ENCODE measurements at places on chromosomes 1 and 21.

GRCh38 chr1:89986020-89986419 is 8.9 kb upstream of the ZNF326 start:
- no peak for DNase-seq

DNA sequence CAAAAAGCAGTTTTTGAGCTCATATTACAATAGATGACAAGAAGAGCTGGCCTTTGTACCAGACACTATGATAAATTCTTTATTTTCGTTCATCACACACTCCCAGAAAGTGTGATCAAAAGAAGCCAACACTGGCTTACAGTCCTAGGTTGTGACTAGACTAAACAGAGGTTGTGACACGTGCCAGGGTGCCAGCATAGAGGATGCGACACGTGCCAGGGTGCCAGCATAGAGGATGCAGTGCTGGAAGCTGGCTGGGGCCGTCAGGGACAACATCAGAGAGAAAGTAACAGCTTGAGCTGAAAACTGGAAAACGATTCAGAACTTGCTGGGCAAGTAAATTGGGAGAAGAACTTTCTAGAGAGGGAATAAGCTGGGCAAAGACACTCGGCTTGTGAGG is 2.2 kb downstream of the MTARC1 start:
- no peak for DNase-seq

GRCh38 chr1:162303004-162303344 is 73.7 kb downstream of the SPATA46 start:
- no peak for DNase-seq

DNA sequence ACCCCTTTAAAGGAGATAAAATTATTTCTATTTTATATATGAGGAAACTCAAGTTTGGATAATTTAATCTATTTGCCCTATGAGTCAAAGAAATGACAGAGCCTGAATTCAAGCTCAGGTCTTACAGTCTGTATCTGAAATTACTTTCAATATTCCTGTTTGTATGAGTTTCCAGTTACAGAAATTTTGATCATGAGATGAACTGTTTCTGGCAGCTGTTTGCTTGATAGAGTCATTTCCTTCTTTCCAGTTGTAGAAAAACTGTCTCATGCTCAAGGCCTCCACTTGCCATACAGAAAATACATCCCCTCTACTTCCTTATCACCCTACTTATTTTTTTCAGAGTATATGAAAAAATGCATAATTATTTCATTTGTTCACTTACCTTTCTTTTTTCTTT is 87.6 kb downstream of the PTPRC start:
- DNase-seq: peak; percentile 13

DNA sequence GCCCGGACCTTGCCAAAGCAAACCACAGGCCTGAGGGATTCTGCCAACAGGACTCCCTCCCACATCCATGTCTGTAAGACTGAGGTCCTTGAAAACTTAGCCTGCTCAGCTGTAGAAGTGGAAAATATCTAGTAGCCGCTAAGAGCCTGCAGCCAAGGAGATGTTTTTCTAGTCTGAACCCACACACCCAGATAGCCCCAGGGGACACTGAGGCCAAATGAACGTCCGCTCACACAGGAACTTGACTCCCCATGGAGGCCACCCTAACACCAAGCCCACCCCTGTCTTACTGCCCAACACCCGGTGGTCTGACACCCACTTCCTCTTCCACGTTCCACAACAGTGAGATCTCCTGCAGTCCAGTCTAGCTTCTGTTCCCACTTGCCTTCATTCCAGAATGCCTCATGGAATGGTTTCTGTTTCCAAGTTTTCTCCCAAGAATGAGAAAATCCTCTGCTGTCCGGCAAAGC is 174.8 kb downstream of the PLPP3 start:
- no peak for DNase-seq

- DNase-seq: no peak
These were observed 47.8 kb downstream of the GPR88 start for GRCh38 chr1:100585786-100586185.

GRCh38 chr1:87388411-87388810 is 59.7 kb downstream of the LMO4 start:
- DNase-seq: no peak

- no peak for DNase-seq
These were observed 228.3 kb upstream of the ZP4 start for GRCh38 chr1:238119060-238119459.

DNA sequence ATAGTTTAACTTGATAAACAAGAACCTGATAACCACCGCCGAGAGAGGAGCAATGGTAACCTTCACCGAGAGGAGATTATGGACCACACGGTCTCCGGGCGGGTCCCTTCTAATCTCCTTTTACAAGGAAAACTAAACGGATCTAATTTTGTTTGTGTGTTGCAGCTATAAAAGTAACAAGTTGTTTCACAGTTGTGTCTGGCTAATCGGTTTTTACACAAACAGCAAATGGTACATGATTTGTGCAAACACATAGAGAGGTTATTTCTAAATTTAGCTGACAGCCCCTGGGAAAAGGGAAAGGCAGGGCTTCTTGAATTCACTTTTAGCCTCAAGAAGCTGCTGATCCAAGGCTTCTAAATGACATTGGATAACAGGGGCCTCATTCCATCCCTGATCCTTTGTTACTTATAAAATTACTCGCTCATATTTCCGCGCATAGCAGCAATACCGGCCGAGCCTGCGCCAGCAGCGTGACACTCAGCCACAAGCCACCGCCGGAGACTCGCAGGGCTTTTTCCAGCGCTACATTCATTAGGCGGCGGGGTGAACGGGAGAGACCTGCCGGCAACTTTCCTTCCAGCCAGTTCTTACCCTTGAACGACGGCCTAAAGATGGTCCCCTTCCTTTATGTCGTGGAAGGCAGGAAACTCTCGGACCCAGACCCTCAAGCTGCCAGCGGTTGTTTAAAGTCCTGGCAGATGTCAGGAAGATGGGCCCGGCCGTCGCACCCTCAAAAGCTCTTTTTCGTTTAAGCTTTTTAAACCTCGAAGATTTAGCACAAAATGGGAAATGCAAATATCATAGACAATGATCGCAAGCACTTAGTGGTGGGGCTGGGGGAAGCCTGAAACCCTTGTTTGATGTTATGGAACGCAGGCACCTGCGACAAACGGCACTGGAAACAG is 4.4 kb downstream of the FOXD3 start:
- DNase-seq: peak; percentile 78

DNA sequence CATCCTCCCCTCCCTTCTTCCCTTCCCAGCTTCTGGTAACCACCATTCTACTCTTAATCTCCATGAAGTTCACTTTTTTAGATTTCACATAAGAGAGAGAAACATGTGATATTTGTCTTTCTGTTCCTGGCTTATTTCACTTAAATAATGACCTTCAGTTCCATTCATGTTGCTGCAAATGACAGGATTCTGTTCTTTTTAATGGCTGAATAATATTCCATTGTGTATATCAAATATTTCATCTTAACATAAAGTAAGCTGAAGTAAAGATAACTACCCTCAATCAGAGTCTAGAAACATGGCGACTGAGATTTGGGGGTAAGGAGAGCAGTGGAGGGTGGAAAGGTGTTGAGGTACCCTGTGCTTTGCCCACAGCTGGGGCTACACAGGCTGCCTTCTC is 68.9 kb downstream of the RHOU start:
- DNase-seq: no peak

DNA sequence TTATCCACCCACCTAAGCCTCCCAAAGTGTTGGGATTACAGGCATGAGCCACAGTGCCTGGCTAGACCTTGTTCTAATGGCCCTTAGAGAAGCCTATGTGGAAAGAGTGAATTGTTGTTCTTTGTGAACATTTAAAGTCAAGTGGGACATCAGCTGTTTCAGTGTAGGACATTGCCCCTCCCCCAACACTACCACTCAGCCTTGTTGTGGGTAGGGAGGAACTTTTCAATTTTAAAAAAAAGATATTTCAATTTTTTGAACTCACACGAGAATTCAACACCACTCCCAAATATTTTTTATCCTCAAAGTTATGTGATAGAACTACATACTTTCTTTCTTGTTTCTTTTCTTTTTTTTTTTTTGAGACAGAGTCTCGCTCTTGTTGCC is 36.7 kb upstream of the TMEM222 start:
- DNase-seq: no peak

- DNase-seq: peak; percentile 92
These were observed at the start of gene MAPKAPK2 for GRCh38 chr1:206684478-206685333. Gene MAPKAPK2, plus strand, starts transcription at chr1:206684905. Its CDS starts 325 bp downstream, at chr1:206685230.

- no peak for DNase-seq
These were observed 22.2 kb upstream of the RUNX1 start for GRCh38 chr21:35071347-35071746.

- no peak for DNase-seq
These were observed 29.5 kb upstream of the ZNF496 start for GRCh38 chr1:247360991-247361731.

DNA sequence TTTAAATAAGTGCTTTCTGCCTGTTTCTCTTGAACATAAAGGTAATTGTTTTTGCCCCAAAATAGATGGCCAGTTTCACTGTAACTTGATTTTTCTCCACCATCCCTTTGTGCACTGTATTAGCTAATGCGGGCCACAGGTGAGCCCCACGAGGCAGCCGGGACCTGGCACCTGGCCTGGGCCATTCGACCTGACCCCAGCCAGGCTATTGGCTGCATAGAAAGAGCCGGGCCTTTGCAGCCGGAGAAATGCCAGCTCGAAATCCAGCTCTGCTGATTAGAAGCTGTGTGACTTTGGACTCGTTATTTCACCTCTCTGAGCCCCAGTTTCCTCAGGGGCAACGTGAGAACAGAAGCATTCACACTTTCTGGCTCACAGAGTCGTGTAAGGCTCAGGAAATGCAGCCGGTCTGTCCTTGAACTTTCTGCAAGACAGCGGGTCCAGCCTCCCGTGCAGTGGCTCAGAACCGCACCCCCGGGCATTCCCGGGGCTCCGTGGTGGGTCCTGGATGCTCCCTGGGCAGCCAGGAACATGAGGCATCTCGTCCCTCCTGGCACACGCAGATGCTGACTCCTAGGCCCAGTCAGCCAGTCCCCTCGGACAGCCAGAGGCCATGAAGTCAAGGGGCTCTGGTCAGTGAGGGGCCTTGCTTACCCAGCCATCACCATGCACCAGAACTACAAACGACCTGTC is 37.4 kb upstream of the ACTRT2 start:
- DNase-seq: no peak

DNA sequence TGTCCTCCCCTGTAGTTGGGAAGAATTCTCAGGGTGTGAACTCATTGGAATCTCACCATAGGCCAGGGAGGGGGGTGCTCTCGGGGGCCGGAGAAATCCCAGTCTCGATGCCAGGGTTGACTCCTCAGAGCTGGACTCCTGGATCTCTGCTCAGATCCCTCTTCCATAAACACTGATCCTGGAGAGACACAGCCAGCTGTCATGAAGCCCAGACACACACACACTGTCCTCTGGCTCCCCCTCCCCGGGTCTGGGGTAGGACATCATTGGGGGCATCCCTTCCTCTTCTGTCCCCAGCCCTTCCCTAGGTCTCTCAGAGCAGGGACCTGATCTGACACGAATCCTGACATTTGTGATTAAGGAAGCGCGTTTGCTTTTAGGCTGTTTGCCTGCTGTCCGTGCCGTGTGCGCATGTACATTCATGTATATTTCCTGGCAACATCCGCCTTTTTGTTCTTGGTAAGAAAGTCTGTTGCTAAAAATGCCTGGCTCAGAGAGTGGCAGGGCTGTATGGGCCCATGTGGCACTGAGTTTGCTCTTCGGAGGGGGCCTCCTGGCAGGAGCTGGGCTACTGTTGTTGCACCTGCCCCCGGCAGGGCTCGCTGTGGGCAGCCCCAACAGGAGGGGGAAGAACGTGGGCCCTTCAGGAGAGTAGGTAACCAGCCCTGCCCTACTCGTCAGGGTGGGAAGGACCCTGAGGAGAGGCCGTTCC is 45.4 kb upstream of the SELENON start:
- no peak for DNase-seq

DNA sequence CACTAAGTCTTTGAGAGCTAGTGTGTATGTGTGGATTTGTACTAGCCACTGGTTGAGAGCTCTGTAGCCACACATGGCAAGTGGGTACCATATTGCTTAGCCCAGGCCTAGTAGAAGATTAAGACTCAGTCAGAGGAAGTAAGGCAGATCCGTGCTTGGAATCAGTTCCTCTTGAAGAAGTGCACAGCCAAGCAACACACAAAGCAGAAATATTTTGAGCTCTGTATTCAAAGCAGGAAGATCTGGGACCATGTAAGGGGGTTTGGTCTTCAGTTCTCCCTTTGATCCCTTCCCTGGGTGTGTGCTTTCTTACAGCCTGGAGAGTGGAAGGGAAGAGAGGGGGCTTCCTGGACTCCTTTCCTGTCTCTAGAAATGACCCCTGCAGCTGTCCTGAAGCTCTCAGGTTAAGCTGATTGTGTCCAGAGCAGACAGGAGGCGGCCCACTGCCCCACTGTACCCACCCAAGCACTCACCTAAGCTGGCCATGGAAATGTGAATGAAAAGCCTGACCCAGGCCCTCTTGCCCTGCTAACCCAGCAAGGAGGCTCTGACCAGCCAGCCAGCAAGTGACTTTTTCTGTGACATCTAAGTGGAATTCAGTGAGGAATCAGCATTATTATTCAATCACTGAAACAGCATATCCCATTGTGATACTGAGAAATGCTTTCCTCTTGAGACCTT is 3.6 kb downstream of the ETS2 start:
- no peak for DNase-seq

- DNase-seq: no peak
These were observed 58.5 kb downstream of the SLC66A1 start for GRCh38 chr1:19370453-19371170.

- DNase-seq: no peak
These were observed 126.4 kb downstream of the ZZZ3 start for GRCh38 chr1:77556045-77556444.

DNA sequence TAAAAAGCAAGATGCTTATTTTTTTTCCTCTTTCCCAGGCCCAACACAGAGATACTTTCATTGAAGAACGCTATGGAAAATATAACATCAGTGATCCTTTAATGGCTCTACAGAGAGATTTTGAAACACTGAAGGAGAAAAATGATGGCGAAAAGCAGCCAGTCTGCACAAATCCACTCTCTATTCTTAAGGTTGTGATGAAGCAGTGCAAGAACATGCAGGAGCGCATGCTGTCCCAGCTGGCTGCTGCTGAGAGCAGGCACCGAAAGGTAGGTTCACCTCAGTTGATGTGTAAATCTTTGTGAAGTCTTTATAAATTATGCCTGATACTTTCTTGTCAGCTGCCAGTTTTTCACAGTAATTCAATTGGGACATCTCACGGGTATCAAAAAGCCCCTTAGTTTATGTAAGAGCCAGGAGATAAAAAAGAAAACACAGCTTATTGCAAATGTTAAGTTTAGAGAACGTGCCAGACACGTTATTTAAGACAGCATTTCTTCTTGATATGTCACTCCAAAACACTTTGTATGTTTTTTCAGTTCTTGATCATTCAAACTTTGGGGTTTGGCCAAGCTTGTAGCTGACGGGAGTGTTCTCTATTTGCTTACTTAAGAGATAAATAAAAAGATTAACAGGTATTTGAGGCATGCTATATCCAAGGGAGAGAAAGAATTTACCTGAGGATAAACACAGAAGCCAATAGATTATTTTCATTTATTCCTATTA is 53.1 kb downstream of the CTTNBP2NL start:
- no peak for DNase-seq

- peak; percentile 75 for DNase-seq
These were observed 34.0 kb downstream of the FH start for GRCh38 chr1:241485554-241485992.

- peak; percentile 60 for DNase-seq
These were observed at the start of gene LPAR3 for GRCh38 chr1:84892705-84893618. Gene LPAR3, minus strand, starts transcription at chr1:84893206. Its CDS starts 27,086 bp downstream, at chr1:84866120.

All from DMS53 (cell line).